Stimulated activated CD8-positive, alpha-beta memory T cell treated with anti-CD3 and anti-CD28 coated beads, Interleukin-7, amount 100 ng/mL, for 1 hour (primary cell): ENCODE measurements at places on chromosomes 5 and 9.

DNA sequence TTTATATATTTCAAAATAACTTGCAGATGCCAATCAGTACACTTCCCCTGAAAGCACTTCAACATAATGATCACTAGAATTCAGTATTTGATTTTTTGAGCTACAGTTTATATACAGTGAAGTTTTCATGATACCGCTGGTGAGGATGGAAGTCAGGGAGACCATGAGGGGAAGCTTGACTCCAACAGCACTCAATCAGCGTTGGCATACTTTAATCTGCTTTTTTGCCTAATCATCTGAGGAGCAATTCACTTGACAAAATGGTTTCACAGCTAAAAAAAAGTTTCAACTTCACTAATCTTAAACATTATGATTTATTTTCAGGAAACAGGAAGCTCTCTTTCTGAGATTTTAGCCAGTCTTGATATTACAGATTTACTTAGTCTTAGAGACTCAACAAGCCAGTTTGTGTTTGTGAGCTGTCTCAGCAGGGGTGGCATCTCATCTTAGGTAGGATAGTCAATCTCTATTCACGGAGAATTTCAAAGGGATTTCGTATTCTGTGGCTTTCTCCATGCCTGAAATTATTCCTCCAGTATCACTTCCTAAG, 111.4 kb upstream of the ARRDC3 start:
- DNase-seq, result no peak

DNA sequence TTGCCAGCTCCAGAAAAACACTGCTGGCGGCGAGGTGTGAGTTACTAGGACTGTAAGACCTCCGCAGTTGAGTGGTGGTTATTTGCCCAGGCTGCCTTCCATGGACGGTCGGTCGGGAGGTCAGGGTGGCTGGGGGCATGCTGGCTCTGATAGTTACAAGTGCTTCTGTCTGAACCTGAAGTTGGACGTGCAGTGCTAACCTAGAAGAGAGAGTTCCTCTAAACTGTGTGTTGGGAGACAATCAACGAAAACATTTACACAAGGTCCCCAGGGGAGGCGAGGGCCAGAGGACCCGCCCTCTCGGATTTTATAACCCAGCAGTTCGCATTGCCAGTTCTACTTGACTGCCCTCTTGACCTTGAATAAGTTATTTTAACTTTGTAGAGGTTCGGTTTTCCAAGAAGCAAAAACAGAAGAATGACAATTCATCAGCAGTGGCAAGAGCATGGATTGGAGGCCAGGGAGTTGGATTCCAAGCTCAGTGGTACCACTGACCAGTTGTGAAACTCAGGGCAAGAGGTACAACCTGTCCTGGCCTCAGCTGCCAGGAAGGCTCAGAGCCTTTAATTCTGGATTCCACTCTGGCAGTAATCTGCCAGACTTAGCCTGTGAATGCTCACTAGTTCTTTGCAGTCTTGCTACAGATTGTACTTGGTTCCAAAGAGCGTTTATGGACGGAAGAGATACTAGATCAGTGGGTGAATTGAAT, 28.7 kb upstream of the PDE8B start:
- DNase-seq, result no peak

DNA sequence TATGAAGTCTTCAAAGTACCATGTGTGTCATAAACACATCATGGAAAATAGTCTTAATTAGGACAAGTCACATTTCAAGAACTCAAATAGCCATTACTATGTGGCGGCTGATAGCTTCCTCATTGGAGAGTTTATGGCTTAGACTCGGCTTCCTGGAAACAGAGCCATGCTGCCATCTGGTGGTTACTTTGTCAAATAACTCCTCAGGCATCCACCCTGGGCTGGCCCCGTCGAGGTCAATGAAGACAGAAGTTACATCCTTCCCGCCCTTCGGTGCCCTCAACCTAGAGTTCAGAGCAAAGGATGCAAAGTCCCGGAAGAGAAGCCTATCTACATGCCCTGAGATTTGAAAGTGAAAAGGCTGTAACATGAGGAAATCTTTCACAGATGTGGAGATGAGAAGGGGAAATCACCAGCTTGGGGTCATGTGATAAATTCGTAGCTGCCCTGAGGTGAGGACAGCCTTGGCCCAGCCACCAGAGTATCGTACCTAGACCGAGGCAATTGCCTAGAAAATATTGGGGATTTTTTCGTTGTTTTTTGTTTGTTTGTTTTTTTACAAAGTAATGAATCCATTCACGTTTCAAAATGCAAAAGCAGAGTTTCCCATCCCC, 45.5 kb upstream of the ZNF169 start:
- peak; percentile 39 for DNase-seq

DNA sequence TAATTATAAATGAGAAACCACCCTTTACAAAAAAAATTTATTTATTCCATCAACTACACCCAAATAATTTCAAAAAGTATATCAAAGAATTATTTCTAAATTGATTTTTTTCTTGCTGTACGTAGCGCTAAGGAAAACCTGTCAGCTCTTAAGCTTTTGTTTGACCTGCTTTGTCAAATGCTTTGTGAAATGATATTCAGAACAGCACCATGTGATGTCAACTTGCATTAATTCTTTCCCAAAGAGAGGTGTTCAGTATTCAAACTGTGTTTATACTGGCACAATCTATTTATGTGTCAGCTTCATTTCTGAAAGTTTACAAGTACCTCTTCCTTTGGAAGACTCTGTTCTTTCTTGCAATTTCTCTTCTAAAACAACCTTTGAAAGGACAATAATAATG, 12.0 kb upstream of the ARSB start:
- no peak for DNase-seq

DNA sequence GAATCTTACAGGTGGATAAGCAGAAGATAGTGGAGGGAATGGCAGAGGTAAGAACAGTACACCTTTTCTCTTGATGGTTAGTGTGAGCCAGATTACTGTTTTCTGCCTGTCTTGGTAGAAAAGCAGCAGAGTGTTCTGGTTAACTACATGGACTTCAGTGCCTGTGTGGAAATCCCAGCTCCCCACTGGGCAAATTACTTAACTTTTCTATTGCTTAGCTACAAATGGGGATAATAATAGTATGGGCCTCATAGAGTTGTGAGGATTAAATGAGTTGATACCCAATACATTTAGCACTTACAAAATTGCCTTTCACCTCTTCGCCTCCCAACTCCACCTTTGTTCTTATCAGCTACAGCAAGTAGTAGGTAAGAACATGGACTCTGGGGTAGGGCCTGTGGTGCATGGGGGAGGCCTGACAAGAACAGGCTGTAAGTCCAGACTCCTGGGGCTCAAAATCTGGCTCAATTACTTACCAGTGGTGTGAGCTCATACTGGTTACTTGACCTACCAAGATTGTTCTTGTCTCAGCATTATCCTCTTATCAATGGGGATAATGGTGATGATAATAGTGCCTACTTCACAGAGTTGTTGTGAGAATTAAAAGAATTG, 125.1 kb downstream of the LIFR start:
- no peak for DNase-seq

- DNase-seq, result no peak
These were observed 56.9 kb downstream of the AP3S1 start for GRCh38 chr5:115898656-115899055.

- DNase-seq, result no peak
These were observed 9.7 kb downstream of the CDK5RAP2 start for GRCh38 chr9:120570296-120570695.

DNA sequence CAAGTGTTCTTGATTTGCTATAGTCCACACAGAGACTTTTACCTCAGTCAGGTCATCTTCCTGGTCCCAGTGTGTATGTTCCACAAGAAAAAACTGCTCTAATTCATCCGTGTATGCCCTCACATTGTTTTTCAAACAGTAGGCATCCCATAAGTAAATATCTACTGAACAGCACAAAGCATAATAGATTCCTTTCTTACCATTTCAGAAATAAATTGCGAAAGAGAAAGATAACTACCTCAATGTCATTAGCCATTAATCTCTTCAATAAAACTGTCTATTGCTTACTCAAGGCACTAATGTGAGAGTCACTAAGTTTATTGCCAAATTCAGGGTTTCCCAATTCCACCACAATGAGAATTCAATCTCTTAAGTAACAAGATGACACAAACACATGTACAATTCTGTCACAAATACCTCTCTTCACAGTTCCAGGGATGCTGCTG, 9.6 kb downstream of the FBXW2 start:
- no peak for DNase-seq

- DNase-seq, result no peak
These were observed 45.1 kb downstream of the PRRT1B start for GRCh38 chr9:131590449-131590848.

- DNase-seq, result no peak
These were observed 8.9 kb upstream of the ACTBL2 start for GRCh38 chr5:57491369-57491965.

DNA sequence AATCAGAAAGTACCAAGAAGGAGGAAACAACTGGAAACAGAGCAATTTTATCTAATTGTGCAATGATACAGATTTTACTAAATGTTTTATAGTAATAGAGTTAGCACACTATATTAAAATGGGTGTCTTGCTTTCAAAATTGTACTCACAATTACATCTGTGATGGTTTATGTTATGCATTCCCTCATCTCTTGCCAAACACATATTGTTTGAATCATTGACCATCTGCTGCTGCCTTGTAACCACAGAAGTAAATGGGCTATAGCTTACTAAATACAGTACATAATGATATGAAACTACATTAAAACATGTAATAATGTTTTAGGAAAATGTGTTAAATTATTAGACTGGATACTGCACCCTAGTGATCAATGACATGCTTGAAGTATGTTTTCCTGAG, 158.1 kb downstream of the SLC25A46 start:
- DNase-seq, result no peak

GRCh38 chr5:136242136-136242535, 49.2 kb upstream of the SMIM32 start:
- no peak for DNase-seq

GRCh38 chr9:20838218-20838617, 154.2 kb downstream of the FOCAD start:
- DNase-seq, result no peak

DNA sequence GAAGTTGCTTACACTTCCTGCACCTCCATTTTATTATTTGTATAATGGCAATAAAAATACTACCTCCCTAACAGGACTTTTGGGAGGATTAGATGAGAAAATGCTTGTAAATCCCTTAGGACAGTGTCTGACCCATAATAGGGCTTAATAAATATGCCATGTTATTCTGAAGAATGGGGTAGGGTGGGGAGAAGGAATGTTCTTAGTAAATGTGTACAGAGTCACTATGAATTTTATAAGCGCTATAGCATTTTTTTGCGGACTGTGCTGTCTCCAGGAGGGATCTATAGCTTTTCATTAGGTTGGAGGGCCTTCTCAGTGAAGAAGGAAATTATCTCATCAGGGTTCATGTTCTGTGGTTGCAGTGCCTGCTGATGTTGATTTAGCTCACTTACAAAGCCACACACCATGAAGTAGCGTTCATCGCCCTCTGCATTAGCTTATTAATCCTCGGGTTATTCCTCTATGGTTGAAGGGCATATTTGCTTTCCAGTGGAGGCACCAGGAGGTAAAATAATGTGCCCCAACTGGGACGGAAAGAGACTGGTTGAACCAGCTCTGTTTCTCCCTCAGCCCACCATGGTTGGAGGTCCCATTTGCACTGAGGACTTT, 497.1 kb downstream of the ARHGEF28 start:
- no peak for DNase-seq

DNA sequence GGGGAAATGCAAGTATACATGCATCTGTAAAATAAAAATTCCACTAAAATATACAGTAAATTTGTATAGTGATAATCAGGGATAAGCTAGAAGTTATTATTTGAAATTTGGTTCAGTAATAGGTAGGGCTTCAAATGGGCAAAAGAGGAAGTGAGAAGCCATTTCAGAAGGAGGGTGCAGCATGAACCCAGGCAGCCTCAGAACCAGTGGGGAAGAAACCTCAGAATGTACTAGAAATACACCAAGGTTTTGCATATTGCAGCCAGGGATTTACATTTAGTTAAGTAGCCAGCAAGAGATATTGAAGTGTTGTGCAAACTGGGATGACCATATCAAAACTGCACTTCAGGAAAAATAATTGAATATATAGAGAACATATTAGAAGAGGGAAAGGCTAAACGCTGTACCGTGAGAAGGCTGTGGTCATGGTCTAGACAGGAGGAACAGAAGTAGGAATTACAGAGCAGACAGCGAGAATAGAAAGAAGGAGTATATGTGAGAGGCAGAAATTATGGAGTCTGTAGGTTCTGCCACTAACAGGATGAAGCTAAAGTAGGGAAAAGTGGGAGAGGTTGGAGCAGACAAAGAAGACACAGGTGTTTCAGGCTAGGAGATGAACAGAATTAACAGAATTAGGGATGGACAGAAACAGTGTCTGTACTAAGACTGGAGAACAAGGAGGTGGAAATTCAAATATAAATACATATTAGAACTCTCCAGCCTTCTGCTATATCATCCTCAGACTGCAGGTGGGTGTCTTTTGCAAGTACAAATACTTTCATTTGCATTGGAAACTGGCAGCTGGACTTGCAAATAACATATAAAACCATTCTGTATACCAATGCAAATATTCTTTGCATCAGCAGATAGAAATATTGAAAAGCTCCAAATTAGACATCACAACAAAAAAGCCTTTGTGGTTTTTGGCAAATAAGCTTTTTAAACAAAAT, 335.6 kb downstream of the ZNF608 start:
- DNase-seq, result no peak

- DNase-seq, result no peak
These were observed 561 bp downstream of the DAPK1 start for GRCh38 chr9:87498046-87498810.
